Activated T-helper 1 cell treated with anti-CD3 and anti-CD28 coated beads, Interleukin-12 subunit alpha, Interleukin-12 subunit beta, Interleukin-2, Interleukin-4 antibody, amounts not matched to agents 30 ng/mL and 10 ng/mL and 1 ng/mL, durations not matched to agents 14 hours and 24 hours and 36 hours (primary cell): ENCODE measurements at places on chromosomes 13 and 19. TPM values are rescaled to one million over a fixed set of nuclear protein-coding genes. Genes with fewer than 3 reads are reported as not detected.

SLITRK6 gene
- not detected in 2 replicates for total RNA-seq

AKAP8 gene
- 52.7 and 57.5 TPM in 2 replicates for total RNA-seq

DNA sequence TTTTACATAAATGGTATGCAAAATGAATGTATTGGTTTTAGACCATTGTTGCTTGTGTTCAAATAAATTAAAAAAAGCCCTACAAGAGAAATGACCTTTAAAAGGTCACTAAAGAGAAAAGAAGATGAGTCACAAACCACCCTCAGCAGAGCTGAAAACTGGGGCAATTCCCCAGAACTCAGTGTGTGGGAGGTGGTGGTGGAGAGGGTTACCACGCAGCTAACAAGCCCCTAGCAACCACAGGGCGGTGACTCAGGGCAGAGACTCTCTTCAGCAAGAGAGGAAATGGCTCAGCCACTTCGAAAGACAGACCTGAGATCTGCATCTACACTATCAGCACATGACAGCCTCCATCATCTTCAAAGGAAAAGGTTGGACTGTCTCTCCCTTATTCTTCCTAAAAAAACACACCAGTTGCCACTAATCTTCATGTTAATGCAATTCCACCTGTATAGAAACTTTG, 29.4 kb upstream of the NDFIP2 start:
- peak; percentile 89 for DNase-seq

FPR3 gene
- not detected in 2 replicates for total RNA-seq

DNA sequence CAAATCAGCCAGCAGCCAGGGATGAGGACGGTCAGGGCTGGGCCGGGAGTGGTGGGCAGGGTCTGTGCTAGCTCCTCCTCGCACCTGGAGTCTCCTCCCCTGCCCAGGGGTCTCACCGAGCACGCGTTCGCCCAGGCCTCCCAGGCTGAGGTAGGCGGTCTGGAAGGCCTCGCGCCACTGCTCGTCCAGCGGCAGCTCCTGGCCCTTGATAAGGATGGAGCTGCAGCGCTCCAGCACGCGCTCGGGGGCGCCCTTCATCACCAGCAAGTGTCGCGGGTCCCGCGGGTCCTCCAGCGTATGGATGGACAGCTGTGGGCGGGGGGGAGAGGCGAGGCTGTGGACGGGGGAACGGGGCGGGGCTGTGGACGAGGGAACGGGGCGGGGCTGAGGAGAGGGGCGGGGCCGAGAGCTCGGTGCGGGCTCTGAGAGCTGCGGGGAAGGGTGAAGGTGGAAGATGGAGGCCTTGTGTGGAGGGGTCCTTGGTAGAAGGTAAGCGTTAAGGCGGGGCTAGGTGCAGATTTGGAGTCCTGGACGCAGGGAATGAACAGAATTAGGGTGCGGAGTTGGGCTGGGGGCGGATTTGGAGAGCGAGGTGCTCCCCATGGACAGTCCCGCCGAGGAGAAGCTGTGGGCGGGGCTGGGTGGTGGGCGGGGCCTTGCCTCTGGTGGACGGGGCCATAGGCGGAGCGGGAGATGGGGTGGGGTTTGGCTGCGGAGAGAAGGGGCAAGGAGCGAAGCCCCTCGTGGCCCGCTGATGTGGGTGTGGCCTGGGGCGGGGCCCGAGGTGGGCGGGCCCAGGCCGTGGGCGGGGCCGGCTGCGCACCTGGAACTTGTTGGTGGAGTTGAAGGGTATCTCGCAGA, 5.7 kb downstream of the ATP4A start:
- peak; percentile 21 for DNase-seq

DNA sequence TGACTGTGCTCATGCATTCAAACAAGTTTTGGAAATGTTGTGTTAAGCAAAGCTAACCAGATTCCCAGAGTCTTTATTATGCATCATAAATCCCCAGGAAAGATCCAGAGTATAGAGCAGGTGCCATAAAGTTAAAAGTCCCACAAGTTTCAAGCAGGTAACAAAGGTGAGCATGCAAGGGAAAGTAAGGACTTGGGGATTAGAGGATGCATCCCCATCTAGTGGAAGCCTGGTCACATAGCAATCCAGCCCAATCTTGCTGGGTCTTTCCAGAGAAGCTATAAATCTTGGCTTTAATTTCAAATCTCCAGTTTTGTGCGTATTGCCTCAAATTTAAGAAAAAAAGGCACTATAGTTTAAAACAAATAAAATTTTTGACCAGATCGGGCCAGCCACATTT, 72.7 kb downstream of the ZNF254 start:
- no peak for DNase-seq

- DNase-seq: no peak
These were observed 3.2 kb downstream of the ZNF230 start for GRCh38 chr19:44005973-44006372.
